ENCODE measurements at places on chromosomes 2 and 18.

GRCh38 chr2:190582736-190583506 is 48.4 kb upstream of the NEMP2 start:
- no peak for DNase-seq

GRCh38 chr2:121858369-121858768 is 102.9 kb downstream of the TSN start:
- DNase-seq, result no peak

GRCh38 chr2:210844016-210844415 is 287.6 kb downstream of the CPS1 start:
- no peak for DNase-seq

GRCh38 chr2:109644571-109645275 is 30.6 kb downstream of the SOWAHC start:
- DNase-seq, result no peak

DNA sequence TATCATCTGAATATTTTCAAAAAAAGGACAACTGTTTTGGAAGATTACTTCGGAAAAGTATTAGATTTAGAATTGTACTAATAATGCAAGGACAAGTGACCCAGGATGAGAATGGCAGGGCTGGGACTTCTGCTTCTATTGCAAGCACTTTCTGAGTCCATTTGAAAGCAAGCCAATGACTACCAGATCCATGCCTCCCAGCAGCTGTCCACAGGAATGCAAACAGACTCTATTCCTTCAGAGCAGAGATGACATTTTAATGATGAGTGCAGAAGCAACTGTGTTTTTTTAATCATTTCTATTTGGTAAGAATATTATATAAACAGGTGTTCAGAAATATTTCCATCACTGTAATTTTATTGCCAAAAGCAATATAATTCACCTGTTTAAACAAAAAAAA is 456.7 kb downstream of the SOX11 start:
- no peak for DNase-seq

DNA sequence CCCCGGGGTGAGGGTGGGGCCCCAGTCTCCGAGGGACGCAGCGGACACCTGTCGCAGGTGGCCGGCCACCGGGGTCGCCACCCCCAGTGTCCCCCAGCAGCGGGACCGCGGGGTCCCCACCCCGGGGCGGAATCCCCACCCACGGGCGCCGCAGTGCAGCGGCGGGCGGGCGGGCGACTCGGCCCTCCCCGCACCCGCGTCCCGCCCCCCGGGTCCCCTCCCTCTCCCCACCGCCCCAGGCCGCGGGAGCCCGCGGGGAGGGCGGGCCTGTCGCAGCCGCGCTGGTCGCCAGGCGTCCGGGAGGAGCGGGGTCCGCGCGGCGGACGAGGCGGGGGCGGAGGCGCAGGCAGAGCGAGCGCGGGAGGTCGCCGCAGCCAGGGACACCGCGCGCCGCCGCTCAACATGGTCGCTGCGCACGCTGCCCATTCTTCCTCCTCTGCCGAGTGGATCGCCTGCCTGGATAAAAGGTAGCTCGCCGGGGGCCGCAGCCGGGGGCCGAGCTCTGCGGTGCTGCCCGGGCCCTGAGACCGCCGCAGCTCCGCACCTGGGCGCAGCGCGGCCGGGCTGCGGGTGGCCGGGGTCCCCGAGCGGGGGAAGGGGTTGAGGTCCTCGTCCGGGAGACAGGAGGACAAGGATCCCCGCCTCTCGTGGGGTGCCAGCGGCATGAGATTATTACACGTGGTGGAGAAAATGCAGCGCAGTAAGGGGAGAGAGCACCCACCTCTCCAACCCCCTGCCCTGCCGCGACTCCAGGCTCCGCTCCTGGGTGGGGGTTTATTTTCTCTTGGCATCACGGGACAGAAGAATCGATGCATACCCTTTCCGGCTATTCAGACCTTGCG is at the start of gene RAPGEF4:
Gene RAPGEF4 (plus strand): TSS at position 264 of the 842 bp plus-strand sequence. CDS start 139 bp downstream, at position 403.
- DNase-seq, result no peak

DNA sequence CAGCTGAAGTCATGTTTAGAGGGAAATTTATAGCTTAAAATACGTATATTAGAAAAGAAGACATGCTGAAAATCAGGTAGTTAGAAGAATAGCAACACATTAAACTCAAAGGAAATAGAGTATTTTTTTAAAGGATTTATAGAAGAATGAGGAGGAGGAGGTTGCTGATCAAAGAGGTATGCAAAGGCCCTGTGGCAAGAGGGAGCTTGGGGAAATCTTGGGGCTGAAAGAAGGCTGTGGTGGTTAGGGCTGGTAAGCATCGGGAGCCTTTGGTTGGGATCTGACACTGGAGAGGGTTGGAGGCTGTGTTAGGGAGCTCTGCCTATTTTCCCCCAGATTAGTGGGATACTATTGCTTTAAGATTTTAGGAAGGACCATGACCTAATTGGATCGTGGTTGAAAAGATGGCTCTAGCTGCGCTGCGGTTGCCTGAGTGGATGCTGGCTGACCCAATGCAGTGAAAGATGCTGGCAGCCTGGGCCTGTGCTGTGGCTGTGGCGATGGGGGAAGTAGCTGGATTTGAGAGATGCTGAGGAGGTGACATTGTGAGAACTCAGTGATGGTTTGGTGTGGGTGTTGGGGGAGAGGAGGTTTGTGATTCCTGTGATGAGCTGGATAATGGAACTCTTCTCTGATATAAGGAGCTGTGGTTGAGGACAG is 11.7 kb downstream of the DGKD start:
- no peak for DNase-seq

DNA sequence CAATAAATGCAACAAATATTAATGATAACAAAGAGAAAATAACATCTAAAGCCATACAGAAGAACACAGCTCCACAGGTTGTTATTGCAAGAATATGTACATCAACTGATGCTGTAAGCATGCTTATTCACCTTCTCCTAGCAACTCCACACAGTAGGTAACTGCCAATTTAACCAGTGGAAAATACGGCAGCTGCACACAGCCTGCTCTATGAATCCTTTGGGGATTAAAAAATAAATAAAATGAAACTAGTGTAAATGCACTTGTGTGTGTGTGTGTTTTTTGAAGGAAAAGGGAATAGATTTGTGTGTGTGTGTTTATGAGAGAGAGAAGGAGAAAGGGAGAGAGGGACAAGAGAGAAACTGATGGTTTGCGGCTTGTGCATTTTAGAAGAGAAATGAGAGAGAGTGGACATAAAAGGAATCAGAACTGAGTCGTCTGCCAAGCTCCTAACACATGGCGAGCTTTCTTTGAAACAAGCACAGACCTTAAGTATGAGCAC is 96.2 kb upstream of the PDE1A start:
- no peak for DNase-seq

DNA sequence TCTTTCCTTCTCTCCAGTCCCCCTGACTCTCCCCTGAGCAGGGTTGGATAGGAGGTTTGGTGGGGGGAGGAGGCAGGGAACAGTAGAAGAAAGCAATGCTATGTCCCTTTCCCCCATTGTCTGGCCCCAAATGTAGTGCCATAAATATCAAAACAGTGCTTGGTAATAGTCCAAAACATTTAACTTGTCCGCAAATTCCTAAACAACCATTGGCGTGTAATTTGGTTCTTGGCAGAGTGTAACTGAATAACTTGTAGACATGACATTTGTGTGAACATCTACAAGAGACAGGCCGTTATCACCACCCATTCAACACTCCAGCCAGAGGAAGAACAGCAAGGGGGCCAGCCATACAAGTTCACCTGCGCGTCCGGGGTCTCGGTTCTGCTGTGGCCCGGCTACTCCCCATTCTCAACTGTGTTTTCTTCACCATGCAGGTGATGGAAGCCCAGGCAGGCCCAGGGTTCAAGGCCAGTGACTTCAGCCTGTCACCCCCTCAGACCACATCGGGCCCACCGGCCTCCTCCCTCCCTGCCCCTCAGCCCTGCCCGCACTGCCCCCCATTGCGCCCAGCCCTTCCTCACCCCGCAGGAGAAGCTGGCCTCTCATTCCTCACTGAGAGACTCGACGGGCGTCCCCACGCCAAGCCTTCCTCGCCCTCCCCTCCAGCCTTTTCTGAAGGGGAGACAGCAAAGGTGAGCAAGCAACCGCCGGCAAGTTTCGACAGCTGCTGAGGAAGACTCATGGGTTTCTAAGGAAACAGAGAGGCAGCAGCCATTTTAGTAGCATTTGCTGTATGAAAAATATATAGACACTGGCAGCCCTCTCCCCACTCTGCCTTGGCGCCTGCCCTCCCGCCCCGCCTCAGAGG is 699 bp upstream of the RAPGEF4 start:
- no peak for DNase-seq

GRCh38 chr2:25078170-25079049 is 36.5 kb downstream of the EFR3B start:
- DNase-seq, result no peak

GRCh38 chr2:40004336-40004735 is 225.3 kb upstream of the THUMPD2 start:
- no peak for DNase-seq

DNA sequence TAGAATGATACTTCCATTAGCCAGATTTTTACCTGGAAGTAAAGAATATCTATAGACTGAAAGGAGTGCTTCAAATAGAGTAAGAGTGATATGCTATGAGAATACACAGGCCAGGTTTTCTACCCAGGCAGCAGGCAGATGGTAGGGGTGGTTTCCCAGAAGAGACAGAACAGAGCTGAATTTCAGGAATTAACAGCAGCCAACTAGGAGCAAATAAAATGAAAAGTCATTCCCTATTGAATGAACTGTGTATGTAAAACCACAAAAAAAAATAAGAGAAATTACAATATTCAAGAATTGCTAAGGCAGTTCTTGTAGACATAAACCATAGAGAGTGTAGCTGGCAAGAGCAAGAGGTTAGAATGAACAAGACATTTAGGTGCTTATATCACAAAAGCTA is 336.8 kb downstream of the KCNJ3 start:
- DNase-seq, result no peak

DNA sequence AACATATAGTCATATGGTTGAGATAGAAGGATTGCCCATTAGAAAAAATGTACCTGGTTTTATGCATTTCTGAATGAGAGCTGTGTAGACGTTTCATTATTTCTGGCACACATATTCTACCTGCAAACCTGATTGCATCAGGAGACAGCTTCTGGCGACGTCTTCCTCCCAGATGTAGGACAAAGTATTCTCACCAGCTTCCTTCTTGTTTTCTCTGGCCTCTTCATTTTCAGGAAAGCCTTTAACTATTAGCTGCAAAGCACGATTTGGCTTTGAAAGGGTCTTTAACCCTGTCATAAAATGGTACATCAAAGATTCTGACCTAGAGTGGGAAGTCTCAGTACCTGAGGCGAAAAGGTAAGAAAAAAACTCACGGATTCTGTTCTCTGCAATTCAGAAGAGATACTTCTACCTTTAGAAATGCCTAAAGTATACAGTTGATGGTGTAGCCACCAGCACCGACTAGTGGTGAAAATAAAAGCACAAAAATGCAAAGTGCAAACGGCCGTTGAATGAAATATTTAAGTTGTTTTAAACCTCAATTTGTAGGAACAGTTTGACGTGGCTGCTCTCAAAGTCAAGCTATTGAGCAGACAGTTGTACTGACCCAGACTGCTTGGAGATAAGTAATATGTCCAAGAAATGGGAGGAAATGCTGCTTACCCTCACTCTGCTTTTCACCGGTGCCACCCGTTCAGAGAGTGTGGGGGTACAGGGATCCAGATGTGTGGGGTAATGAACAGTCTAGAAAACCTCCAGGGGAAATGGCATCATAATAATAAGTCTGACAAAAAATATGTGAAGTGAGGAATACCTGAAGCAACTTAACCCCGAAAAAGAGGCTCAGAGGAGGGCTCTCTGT is 20.2 kb downstream of the IL18RAP start:
- DNase-seq, result no peak

- DNase-seq, result no peak
Measured at GRCh38 chr2:181672255-181673008, 7.9 kb downstream of the NEUROD1 start.

- no peak for DNase-seq
Measured at GRCh38 chr2:132478461-132479105, 62.0 kb downstream of the GPR39 start.

DNA sequence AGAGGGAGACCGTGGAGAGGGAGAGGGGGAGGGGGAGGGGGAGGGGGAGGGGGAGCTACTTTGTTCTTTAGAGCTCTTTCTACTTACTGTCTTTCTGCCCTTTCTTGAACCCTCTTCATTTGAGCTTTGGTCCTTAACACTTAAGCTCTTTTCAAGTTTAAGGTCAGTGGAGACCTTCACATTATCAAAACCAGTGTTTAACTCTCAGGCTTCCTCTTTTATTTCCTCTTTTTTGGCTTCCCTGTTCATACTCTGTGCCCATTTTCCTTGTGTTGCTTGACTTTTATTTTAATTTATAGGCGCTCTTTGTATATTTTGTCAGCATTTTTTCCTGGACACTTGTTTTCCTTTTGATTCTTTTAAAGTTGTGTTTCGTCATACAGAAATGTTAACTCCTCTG is 37.1 kb downstream of the ACSL3 start:
- no peak for DNase-seq

- DNase-seq, result peak; percentile 40
Measured at GRCh38 chr2:85437488-85438200, 19.1 kb downstream of the SH2D6 start.

GRCh38 chr2:67043781-67044478 is 353.2 kb upstream of the ETAA1 start:
- DNase-seq, result no peak

DNA sequence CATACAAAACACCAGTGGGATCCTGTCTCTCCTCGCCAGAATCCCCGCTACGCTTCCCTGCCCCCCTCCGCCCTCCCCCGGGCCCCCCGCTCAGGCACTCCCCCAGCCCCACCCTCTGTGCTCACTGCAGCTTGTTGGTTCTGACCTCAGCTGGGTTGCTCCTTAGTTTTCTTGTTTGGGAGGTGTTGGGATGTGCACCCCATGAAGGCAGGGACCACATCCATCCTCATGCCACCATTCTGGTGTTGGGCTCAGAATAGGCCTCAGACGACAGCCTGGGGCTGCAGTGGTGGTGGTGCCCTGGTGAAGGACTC is 4.6 kb downstream of the SNED1 start:
- no peak for DNase-seq

GRCh38 chr2:189260361-189260814 is 80.8 kb upstream of the COL5A2 start:
- DNase-seq, result no peak

All from stimulated activated CD8-positive, alpha-beta memory T cell treated with anti-CD3 and anti-CD28 coated beads, Interleukin-4, amount 100 ng/mL, for 1 hour (primary cell).